HFFc6 (cell line): ENCODE measurements at places on chromosomes 11 and 22.

- no peak for DNase-seq
Measured at GRCh38 chr11:107840129-107840484, 18.5 kb downstream of the SLC35F2 start.

- no peak for DNase-seq
Measured at GRCh38 chr22:46356496-46357480, 21.3 kb downstream of the TRMU start.

GRCh38 chr11:69659591-69659990, 15.6 kb downstream of the LTO1 start:
- DNase-seq, result no peak

- DNase-seq, result peak; percentile 3
Measured at GRCh38 chr11:71342951-71343827, 90.8 kb upstream of the SHANK2 start.

GRCh38 chr11:94864506-94865045, 96.4 kb downstream of the AMOTL1 start:
- no peak for DNase-seq

DNA sequence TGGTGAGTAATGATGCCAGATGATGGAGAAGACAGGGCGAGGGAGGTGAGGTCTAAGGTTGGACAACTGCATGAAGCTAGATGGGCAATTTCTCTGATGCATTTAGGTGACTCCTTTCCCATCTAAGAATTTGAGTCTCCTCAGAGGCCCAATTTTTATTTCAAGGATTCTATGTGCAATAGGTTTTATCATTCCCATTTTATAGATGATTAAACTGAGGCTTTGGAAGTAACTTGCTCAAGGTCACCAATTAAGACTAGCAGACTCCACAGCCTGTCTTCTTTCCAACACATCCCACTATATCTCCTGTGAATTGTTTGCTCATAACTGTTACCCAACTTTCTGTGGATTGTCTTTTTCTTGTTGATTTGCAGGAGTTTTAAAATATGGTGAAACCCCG, 28.5 kb downstream of the DSCAML1 start:
- no peak for DNase-seq

DNA sequence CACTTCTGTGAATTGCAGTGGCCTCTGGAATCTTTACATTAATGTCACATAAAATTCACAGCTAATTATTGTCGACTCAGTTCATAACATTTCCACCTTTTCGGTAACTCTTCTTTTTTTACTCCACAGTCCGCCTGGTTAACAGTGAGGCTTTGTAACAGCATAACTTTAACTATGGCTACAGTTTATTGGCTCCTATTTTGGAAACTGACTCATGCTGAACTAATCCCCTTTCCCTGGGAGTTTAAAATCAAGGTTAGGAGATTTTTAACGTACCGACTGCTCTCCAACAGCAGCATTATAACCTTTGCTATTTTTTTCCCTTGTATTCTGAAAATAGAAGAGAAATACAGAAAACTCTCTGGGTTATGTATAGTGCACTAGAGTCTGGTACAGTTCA, 3.2 kb upstream of the POGLUT3 start:
- DNase-seq, result peak; percentile 38

GRCh38 chr22:41870786-41871185, 37.9 kb downstream of the SREBF2 start:
- DNase-seq, result no peak

GRCh38 chr11:7907121-7907520, 23.9 kb downstream of the OR10A6 start:
- DNase-seq, result no peak

GRCh38 chr11:12842933-12843636, 166.0 kb upstream of the RASSF10 start:
- no peak for DNase-seq

DNA sequence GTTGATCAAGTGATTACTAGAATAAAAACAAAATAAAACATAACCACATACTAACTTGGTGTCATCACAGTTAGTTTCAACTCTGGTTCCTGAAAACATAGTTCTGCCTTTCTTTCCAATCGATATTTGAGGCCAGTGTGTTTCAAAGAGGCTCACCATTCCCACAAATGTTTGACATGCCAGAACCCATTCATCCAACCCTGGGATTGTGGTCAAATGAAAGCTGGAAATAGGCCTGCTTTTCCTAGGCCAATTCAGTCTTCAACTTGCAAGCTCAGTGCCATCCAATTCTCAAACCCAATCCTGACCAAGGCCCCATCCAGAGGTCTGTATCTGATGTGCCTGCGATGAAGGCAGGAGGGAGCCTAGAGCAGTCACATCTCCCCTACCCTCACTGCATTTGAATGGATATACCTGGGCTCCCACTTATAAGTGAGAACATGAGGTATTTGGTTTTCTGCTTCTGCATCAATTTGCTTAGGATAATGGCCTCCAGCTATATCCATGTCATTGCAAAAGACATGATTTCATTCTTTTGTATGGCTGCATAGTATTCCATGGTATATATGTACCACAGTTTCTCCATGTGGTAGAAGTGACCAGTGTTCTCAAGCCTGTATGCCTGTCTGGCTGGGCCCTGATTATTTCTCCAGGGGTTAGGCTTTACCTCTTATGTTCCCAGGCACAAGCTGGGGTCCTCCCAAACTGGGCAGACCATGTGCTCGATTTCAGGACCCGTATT, 143.2 kb downstream of the SWAP70 start:
- no peak for DNase-seq

GRCh38 chr11:18056561-18057181, 10.6 kb upstream of the TPH1 start:
- DNase-seq, result no peak

GRCh38 chr22:38416621-38417251, 38.3 kb downstream of the KCNJ4 start:
- DNase-seq, result no peak

DNA sequence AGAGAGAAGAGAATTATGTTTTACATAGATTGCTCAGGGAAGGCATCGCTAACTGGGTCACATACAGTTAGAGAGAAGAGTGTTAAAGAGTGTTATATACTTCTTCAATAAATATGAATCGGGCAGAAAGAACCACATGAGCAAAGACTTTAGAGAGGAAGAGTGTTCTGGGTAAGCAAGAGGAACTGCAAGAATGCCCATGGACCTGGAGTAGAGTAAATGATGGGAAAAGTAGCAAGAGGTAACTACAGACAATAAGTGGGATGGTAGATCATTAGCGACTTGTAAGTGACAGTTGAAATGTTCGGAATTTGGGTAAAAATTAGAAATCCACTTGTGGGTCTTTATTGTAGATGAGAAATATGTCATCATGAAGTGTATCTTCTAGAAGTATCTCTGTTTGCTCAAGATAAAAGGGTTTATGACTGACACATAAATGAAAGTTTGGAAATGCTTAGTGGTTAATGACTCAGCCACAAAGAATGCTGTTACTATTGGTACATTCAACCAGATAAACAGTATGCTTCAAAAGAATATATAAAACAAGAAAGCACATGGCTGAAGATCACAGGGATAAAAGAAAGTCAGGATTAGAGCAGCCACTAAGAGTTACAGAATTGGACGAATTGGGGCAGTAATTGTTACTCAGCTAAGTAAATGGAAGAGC, 229.3 kb downstream of the CASP12 start:
- DNase-seq, result peak; percentile 12

DNA sequence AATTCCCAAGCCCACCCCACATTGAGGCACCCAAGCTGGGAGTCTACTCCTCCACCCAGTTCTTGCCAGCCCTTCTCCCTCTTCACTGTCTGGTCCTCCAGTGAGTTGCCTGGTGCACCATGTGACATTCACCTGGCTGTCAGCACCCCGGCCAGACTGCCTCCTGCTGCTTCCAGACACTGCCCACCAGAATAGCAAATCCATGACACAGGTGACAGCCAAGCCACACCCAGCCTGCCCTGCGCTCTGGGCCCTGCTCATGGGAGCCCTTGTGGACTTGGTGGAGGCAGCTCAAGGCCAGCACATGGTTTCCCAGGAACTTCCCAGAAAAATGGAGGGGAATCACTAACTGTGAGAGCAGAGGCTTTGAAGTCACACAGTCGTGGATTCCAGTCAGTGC, 96.3 kb upstream of the CSNK2A3 start:
- DNase-seq, result no peak

- DNase-seq, result no peak
Measured at GRCh38 chr11:71530602-71531001, 3.5 kb downstream of the KRTAP5-7 start.
